ENCODE measurements at places on chromosomes 2 and 18.

DNA sequence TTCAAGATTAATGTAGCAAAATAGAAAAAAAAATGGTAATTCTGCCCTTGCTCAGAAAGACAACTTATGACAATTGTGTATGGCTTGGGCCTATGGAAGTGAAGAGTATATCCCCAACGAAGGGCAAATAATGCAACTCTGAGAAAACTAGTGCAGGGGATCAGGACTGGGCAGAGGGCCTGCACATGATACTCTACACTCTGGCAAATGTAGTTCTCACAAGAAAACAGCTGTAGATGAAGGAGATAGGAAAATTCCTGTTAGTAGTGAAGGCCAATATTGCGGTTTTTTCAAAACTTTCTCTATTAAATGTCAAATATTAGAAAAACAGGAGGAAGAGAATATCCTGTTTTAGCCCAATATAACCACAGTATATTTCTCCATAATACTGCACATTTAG, 77.8 kb downstream of the SCN9A start:
- DNase-seq: peak; percentile 20

- peak; percentile 54 for DNase-seq
Measured at GRCh38 chr18:32549248-32550110, 78.8 kb upstream of the GAREM1 start.

GRCh38 chr2:145503511-145503910, 983.6 kb upstream of the ZEB2 start:
- no peak for DNase-seq

- peak; percentile 70 for DNase-seq
Measured at GRCh38 chr2:70141212-70141901, 49.5 kb downstream of the C2orf42 start.

- no peak for DNase-seq
Measured at GRCh38 chr2:158321264-158321663, 135.3 kb downstream of the CCDC148 start.

- DNase-seq: no peak
Measured at GRCh38 chr2:32553829-32554432, 73.9 kb upstream of the TTC27 start.

DNA sequence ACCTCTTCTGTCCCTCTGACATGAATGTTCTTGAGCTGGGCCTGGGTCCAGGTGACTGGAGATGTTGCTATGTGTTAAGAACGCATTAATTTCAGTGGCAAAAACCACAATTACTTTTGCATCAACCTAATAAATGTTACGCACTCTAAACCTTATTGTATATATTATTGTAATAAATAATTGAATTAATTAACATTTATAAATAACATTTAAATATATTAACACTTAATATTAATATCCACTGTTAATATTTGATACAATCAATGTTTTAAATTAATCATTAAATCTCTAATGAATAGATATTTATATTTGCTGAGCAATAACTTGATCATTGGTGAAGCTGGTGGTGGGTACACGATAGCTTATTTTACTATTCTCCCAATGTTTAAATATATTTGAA, 97.4 kb downstream of the KCNF1 start:
- DNase-seq: no peak

DNA sequence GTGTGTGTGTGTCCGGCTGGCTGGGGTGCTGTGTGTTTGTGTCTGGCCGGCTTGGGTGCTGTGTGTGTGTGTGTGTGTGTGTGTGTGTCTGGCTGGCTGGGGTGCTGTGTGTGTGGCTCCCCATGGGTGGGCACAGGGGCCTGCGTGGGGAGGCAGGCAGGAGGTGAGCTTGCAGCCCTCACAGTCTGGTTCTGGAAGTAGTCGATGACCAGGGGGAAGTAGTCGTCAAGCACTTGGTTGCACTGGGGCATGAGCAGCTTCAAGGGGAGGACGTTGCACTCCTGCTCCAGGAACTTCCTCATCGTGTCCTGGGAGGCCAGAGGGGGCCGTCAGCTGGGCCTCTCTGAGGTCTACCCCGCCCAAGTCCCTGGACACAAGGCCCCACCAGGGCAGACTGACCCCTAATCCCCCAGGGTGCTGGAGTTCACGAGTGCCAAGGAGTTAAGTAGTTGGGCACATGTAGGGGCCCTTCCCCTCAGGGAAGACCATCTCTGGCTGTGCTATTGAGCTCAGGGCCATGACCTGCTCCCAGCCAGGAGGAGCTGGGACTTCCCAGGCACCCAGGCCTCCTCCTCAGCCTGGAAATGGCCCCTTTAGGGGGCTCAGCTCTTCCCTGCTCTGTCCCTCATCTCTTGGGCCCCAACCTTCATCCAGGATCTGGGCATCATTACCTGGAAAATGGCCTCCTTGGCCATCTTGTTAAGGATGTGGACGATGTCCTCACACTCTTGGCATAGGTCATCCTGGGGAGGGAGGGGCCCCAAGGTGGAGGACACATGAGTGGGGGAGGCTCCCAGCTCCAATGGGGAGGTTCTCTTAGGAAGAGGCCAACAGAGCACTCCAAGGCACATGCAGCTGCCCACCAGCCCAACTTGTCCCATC, 1.3 kb downstream of the SFTPB start:
- DNase-seq: no peak

DNA sequence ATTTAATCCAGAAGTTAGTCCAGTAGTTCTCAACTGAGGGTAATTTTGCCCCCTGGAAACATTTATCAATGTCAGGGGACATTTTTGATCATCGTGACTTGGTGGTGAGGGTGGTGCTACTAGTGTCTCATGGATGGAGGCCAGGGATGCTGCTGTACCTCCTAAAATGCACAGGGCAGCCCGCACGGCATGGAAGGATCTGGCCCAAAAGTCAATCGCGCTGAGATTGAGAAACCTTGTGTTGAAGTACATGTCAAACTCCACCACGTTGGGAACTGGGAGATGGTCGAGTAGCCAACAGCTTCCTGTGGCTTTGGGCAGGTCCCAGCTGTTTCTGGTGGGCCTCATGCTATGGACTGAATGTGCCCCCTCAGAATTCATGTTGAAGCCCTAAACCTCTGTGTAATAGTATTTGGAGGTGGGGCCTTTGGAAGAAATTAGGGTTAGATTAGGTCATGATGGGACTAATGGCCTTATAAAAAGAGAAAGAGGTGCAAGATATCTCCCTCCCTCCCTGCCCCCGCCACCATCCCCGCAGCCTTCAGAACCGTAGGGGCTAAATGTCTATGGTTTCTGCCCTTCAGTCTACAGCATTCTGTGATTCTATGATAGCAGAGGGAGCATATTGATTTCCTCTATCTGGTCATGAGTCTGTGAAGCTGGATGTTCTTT, 259.7 kb downstream of the MYCN start:
- DNase-seq: no peak

- DNase-seq: no peak
Measured at GRCh38 chr2:46578961-46579360, 99.6 kb downstream of the TMEM247 start.

DNA sequence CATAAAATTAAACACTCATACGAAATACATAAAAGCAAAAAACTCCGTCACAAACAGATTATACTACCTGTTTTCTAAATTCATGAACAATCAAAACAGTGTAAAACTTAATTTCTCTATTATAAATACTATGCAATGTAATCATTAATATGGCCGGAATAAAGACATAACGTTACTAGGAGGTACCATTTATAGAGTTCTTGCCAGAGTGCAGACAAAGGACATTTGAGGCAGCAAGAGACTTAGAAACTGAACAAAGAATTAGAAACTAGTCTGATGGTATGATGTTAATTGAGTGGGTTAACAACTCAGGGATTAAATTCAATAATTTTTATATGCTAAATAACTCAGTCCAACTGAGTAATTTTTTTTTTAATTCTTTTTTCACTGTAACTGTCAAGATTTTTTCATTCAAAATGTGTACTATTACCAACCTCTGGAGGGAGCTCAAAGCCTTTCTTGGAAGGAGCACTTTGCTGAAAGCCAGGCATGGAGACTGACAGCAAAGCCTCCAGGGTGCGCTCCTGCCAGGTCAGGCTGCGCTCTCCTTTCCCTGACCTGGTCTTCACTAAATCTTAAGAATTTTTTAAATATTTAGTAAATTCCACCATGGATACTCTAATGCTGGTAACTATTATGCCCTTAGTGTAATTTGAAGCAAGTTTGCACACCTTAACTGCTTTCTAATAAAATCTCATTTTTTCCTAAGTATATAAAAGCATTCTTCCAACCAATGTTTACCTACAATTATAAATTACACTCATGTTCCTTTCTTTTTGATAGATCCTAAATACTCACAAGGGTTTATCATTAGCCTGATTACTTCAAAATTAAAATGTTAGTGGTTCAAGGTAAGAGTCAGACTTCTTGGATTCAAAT, 34.1 kb downstream of the WDR35 start:
- DNase-seq: peak; percentile 64

DNA sequence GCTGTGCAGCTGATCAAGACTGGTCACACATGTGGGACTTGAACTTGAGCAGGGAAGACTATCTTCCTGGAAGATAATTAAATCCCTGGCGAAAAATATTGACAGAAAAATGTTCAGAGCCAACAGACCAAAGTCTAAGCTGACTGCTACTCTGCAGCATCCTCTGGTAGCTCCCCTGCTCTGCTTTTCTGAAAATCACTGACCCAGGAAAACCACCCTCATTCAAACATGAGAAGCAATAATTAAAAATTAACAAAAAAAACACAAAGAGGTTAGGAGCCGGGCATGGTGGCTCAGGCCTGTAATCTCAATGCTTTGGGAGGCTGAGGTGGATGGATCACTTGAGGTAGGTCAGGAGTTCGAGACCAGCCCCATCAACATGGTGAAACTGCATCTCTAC, 151.9 kb downstream of the SCG2 start:
- DNase-seq: no peak

All from femur (tissue), 1 donor.